ENCODE measurements at places on chromosomes 2 and 18.

- no peak for DNase-seq
Observed at GRCh38 chr2:68589963-68590362, 53.4 kb upstream of the PROKR1 start.

GRCh38 chr2:212249451-212249850, 289.2 kb downstream of the ERBB4 start:
- DNase-seq: no peak

- DNase-seq: no peak
Observed at GRCh38 chr2:37493425-37493824, 149.0 kb downstream of the QPCT start.

DNA sequence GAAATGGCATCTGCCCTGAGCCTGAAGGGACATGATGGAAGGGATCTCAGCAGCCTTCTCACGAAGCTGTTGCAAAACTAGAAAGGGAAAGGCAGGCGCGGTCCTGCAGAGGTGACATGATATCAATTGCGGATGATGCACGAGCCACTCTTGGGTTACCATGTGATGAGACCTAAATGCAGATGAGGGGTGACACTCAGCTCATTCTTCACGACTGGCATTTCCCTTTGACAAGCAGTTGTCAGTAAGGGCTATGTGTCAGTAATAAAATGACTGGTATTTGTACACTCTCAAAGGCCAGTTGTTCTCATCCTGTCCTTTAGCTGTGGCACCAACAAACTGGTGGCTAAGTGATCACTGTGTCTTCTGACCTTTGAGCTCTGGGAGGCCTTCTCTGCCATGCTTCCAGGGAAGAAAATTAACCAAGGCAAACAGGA, 273.6 kb downstream of the ETAA1 start:
- no peak for DNase-seq

DNA sequence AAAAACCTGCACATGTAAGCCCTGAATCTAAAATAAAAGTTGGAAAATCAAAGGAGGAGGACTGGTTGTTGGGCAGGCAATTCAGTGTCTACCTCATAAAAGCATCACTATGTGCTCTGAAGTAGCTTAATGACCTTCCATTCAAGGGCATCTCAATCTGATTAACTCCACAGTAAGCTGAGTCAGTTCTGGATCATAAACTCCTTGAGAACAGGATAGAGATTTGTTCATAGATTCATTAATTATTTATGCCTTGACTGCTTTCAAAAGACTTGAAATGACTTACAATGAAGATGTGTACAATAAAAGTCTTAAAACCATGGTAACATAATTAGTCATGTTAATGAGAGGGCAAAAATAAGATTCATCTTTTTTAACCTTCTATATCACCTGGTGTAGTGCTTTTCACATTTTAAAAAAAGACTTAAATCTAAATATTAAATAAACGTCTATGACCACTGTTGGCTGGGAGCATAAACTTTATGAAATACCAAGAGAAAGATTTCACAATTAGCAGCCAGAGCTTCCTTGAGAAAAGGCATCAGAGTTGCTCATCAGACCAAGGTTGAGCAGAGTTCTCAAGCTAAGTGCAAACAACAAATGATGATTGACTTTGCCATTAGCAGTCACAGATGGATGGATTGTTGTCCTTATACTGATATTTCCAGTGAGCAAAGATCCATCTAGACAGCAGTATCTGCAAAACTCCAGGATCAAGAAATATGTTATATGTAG, 237.3 kb upstream of the THUMPD2 start:
- DNase-seq: no peak

- DNase-seq: no peak
Observed at GRCh38 chr2:45889053-45889452, 237.6 kb downstream of the PRKCE start.

- no peak for DNase-seq
Observed at GRCh38 chr2:229467783-229468182, 196.7 kb upstream of the PID1 start.

- DNase-seq: no peak
Observed at GRCh38 chr18:57969824-57970223, 74.2 kb upstream of the NEDD4L start.

GRCh38 chr2:218882866-218883366, 2.3 kb downstream of the WNT10A start:
- DNase-seq: no peak

DNA sequence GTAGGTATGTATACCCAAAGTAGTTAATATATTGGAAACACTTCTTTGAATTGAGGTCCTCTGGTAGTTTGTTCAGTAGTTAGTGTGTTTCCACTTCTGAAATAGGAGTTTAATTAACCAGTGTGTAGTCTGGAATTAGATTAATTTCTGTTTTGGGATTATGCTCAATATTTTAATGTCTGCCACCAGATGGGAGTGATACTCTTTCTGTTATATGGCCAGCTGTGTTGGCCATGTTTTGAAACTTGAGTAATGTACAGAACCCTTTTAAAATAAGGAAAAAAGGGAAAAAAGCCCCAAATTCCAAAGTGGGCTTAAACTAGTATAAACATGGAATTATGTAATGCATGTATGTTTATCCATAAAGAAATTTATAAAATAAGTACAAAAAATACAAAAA, 147.7 kb downstream of the CTNNA2 start:
- no peak for DNase-seq

DNA sequence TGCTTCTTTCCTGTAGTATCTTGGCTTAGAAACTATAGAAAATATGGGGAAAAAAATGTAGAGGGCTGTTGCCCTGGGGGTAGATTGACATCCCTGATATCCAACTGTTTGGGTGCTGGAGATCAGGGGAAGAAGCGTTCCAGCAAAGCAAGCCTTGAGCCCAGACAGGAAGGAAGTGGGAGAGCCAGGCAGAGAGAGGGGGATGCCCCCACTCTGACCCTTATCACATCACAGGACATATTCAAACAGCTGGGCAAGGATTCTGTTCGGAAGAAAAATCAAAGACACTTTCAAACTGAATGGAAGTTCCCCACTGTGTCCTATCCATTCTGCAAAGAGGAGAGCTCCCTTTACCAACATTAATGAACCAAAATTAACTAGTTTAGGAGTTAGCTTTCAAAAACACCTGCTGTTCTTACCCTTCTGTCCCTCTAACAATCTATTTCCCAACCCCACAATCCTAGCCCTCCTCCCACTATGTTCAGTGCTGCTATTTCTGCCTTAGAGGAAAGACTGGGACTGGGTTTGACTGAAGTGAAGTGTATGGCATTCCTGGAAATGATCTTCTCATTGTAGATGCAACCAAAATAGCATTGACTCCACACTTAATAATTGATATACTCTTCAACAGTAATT, 16.9 kb upstream of the KCNG3 start:
- no peak for DNase-seq

DNA sequence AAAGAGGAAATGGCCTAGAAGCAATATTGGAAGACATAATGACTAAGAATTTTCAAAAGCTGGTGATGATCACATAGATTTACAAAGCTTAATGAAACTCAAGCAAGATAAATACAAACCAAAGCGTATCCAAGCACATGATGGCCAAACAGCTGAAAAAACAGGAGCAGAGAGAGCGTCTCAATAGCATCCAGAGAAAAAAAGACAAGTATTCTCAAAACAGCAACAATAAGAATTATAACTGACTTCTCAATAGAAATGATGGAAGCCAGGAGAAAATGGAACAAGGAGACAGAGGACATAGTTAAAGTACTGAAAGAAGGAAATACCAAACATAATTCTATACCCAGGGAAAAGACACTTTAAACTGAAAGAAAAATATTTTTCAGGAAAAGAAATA, 437.2 kb upstream of the TNP1 start:
- DNase-seq: no peak

DNA sequence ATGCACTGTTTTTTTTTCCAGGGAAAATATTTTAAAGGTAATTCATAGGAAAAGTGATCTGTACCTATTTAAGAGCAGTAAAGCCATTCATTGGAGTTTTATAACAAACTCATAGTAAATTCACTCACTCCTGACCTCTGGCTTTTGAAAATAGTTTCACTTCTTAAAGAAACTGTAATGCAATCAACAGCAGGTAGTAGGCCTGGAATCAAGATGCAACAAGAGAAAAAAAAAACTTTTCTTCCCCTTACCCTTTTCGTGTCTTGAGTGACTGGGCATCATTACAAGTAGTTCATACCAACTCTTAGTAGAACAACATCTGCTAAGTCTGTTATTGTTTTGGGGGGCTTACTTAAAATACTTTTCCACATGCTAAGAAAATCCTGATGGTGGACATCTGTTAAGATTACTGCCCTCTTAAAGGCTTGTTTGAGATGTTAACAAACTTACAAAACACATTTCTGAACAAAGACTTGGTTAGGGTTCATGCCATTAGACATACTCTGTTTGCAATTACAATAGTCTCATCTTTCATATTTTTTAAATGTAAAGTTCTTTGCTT, 164.1 kb upstream of the FOSL2 start:
- DNase-seq: no peak

DNA sequence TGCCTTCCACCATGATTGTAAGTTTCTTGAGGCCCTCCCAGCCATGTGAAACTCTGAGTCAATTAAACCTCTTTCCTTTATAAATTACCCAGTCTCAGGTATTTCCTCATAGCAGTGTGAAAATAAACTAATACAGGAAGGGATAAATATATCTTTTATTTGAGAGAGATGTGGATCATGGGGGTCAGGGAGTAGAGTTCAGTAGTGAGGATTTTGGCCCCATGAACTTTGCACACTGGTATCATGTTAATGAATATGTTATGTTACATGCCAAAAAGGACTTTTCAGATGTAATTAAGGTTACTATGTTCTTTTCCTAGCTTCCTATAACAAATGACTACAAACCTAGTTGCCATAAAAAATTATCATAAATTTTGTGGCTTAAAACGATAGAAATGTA, 1393.7 kb downstream of the DSC3 start:
- DNase-seq: no peak

DNA sequence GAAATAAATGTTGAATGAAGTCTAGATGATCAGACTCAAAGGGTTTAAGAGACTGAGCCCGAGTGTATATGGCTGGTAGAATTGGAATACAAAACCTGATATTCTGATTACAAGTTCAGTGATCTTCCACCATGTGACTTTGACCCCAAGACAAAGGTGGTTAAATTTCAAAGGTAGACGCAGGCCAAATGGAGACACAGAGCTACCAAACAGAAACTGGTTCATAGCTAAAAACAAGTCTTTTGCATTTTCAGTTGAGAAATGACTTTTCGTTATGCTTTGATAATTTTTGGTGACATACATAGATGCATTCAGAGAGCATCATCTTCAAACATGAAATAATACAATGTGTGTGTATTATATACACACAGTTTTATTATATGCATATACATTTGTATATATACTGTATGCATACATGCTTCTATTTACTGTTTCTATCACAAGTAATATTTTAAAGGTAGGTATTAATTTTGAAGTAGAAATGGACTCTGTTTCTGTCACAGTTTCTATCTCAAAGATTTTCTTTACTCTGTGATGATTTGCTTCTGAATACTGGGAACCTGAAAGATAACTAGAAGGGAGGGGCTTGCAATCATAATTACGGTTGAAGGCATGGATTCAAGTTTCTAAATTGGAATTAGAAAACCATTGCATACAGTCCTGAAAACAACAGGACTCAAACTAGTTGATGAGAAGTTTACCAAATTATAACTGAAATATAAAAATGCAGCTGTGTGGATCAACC, 142.3 kb downstream of the ABCA12 start:
- no peak for DNase-seq

DNA sequence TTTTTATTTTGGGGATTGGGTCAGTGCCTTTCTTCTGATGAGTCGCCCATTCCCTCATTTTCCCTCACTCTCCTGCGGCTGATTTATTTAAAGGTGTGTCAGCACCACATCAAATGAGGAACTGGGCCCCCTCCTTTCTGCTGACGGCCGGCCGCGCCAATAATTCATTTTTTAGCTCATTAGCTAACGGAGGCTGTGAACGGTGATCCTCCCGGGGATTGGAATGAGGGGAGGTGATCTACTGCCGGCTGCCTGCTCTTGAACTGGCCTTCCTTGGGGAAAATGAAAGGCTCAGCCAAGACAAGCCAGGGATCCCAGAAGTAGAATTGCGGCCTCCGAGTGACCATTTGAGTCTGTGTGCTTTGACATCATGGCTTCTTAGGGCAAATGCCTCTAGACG, 54.2 kb downstream of the GBX2 start:
- no peak for DNase-seq

DNA sequence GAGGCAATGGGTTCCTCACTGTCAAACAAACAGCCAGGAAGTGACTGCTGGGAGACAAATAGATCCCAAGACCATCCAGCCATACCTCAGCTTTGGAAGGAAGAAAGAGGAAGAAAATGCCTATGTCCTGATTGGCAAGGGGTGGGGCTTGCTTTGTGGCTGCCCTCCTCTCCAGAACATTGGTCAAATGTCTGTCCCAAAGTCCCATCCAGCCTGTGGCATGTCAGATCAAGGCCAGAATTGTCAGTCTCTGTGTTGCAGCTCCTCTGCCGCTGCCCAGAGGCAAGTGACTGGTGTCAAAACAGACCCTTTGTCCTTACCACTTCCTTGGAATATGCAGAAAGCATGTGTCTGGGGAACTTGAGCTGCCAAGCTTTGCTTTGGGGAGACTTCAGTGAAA, 63.0 kb upstream of the SMAD2 start:
- DNase-seq: no peak

- no peak for DNase-seq
Observed at GRCh38 chr2:213980883-213981282, 430.0 kb upstream of the VWC2L start.

GRCh38 chr2:71419976-71420375, 33.4 kb upstream of the DYSF start:
- DNase-seq: no peak

DNA sequence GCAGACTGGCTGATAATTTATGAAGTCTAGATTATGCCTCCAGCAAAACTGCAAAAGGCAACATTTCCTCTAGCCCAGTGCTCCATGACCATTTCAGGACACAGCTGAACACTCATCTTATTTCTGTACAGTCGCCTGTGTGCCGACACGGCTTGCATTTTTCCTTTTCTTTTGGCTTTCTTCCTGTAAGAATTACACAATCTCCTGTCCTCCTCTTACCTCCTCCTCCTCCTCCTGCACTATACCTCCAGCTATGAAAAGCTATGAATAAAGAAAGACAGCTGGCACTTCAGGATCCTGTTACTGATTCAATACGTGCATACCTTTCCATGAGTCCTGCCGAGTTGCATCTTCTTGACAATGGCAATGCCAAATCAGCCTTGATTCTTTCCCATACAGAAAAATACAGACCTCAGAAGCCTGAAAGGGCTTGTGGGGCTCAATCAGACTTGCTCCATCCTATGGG, 32.2 kb upstream of the TRIB2 start:
- no peak for DNase-seq

DNA sequence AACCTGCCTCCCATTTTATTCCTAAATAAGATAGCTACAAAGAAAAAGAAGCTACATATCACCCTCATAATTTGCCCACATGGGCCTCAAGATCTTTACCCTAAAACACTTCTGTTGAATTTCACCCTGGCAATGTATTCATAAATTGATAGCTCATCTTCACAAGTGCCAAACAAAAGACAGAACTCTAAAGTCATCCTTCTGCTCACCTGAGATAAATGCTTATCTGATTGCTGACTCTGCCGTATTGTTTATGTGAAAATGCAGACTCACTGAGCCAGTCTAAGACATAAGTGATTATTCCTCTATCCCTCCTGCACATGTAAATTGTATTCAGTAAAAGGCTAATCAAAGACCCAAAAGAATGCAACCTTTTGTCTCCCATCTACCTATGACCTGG, 2.0 kb downstream of the RDH14 start:
- no peak for DNase-seq
